COR-L47 (cell line): ENCODE measurements at places on chromosomes 2 and 18.

DNA sequence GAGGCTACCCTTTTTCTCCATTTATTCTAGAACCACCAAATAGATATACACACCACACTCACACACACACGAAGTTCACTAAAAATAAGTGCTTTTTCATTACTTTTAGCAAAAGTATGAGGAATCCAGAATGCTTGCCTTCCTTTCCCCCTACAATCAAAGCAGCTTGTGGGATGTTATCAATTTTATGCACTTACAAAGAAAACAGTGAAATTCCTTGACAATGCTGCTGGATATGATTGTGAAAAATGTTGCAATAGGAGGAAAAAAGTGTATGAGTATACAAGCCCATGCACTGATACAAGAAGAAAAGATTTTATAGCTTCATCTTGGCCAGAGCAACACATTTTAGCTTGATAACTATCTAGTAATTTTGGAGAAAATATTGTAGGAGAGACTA lies 269.2 kb downstream of the XIRP2 start:
- DNase-seq: no peak

- no peak for DNase-seq
Observed at GRCh38 chr18:44298566-44298965, 382.1 kb upstream of the SETBP1 start.

DNA sequence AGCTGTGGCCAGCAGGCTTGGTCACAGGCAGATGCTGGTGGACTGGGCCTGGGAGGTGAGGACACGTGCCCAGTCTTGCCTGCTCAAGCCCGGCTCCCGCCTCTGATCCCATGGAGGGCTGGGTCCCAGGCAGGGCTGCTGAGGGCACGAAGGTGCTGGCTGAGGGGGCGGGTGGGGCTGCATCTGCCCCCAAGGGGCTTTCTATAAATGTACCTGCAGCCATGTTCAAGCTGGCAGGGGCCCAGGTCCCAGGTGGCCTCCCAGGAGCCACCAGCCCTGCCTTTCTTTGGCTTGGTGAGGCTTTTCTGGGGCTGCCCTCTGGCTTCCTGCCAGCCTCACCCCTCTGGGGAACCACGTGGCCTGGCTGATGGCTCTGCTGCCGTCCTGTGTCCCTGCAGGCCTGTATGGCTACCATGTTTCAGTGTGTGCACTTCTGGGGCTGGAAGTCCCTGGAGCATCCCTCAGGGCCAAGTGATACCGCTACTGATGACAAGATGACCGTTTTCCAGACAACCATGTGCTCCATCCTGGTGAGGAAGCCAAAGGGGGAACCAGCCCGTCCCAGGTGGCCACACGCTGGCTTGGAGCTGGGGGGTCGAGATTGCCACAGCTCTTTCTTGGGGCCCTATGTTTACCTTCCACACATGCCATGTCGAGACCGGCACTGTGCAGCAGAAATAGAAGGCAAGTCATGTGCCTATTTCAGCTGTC lies 23.2 kb downstream of the HJURP start:
- DNase-seq: no peak

DNA sequence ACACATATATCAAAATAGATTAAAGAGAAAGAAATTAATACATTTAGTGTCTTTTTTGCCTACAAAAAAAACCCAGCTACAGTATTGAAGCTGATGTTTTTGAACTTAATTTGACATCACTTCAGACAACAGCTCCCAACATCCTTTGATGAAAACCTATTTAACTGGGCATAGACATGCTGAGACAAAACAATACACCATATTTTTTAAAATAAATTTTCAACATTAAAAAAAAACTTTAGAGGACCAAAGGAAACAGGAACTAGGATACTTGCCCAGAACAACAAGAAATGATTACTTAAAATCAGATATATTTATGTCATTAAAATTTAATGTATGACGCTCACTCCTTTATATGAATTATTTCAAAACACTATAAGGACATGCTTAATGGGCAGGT lies 178.1 kb downstream of the MREG start:
- DNase-seq: no peak

GRCh38 chr2:190838492-190838910 lies 42.1 kb upstream of the GLS start:
- DNase-seq: no peak

GRCh38 chr18:67694787-67695186 lies 178.3 kb upstream of the DSEL start:
- no peak for DNase-seq

DNA sequence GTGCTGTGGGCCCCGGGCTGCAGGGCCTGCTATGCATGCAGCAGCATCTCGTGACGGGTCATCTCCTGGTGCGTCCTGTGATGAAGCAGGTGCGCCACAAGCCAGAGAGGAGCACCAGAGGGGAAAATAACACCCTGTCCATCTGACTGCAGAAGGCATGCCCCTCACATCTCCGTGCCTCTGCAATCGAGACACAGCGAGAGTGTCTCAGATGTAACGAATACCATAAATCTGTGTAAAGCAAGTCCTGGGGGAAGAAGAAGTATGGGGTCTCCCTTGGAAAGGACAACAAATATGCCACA lies 137.5 kb downstream of the PTGR3 start:
- no peak for DNase-seq

DNA sequence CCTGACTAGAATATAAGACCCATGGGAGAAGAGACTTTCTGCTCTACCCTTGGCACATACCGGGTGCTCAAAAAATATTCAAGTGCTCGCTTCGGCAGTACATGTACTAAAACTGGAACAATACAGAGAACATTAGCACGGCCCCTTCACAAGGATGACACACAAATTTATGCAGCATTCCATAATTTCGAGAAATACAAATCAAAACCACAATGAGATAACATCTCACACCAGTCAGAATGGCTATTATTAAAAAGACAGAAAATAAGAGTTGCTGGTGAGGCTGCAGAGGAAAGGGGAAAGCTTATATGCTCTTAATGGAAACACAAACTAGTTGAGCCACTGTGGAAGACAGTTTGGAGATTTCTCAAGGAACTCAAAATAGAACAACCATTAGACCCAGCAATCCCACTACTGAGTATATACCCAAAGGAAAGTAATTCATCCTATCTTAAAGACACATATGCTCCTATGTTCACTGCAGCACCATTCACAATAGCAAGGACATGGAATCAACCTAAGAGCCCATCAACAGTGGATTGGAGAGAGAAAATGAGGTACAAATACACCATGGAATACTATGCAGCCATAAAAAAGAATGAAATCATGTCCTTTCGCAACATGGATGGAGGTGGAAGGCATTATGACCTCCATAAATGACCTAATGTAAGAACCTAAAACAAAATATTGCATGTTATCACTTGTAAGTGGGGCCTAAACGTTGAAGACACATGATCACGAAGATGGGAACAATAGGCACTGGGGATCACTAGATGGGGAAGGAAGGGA lies 71.6 kb upstream of the CYP1B1 start:
- DNase-seq: no peak

- DNase-seq: no peak
Observed at GRCh38 chr2:120650022-120650644, 85.5 kb upstream of the GLI2 start.

- DNase-seq: peak; percentile 14
Observed at GRCh38 chr2:9554921-9555296, 721 bp downstream of the ADAM17 start.

DNA sequence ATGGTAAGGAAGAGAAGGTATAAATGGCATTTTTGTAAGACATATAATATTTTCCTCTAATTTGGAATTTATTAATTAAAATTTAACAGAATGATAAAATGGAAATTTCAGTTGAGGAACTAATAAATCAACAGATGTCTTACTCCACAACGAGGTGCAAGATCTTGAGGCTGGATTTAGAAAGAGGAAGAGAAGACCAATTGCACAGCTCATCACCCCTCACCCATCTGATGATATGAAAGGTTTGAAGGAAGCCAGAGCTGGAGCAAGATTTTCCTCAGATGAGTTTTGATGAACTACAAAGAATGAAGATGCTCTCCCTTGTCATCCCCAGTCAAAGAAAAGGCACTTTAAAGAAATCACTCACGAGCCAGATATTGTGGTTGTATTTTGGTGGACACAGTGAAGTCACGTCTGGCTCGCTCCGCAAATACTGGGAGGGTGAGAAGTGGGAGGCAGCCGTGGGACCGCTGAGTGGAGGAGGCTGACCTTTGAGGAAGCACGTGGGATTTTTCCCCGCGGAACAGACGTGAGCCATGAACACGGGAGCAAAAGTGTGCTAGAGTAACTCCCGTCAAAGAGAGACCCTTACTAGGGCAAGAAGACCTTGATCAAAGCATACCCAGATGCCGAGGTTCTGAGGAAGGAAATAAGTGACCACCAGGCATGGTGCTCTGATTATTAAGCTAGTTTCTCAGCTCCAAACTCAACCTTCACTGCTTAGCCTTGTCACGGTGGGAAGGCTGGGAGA lies 511.4 kb downstream of the RNF144A start:
- DNase-seq: no peak

- DNase-seq: no peak
Observed at GRCh38 chr18:48792611-48793380, 158.0 kb downstream of the SMAD7 start.

GRCh38 chr18:5376986-5377385 lies 81.5 kb upstream of the ZBTB14 start:
- DNase-seq: no peak

GRCh38 chr18:34938090-34938489 lies 103.1 kb upstream of the MAPRE2 start:
- no peak for DNase-seq

GRCh38 chr2:238187618-238188548 lies 15.6 kb downstream of the ILKAP start:
- DNase-seq: no peak

GRCh38 chr2:29238497-29238896 lies 123.3 kb downstream of the CLIP4 start:
- peak; percentile 28 for DNase-seq

- DNase-seq: no peak
Observed at GRCh38 chr2:97951155-97951680, 44.5 kb downstream of the TMEM131 start.

DNA sequence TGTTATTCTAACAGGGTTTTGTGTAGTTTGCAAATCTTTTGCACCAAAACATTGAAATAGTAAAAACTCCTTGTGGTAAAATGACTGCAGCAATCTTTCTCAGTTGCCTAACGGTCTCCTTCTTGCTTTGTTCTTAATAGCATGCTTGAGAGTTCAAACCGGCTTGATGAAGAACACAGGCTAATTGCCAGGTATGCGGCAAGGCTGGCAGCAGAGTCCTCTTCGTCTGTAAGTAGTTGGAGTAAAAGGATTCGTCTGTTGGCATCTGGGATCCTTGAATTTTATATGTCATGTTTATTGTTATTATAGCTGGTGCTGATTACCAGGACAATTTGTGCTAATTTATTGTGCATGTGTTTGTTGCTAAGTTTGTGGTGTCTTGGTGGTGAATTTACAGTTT lies 138.1 kb downstream of the DTNA start:
- DNase-seq: no peak

- DNase-seq: no peak
Observed at GRCh38 chr2:138247302-138247701, 254.3 kb upstream of the SPOPL start.

- peak; percentile 44 for DNase-seq
Observed at GRCh38 chr2:210195101-210195852, 24.1 kb upstream of the KANSL1L start.
